Fibroblast of upper back skin (primary cell): ENCODE measurements at places on chromosomes 2 and 18.

GRCh38 chr2:36322108-36322507, 33.5 kb upstream of the CRIM1 start:
- DNase-seq, result peak; percentile 67

- no peak for DNase-seq
These were observed 16.3 kb downstream of the CAPG start for GRCh38 chr2:85393836-85394235.

DNA sequence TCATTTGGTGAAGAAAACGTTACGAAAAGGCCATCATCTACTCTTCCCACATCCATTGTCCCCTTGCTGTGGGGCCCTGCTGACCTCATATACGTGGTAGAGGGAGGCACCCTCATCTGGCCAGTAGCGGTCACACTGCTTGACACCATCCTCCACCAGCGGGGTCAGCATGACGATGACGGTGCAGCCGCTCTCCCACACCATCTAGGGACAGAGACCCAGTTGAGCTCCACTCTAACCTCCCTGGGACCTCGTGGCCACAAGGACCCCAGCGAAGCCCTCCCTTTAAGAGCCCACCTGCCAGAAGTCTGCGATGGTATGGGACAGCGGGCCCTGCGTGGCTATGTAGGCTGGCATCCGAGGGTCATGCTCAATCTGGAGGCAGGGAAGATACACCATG, 13.1 kb downstream of the PTPRN start:
- DNase-seq, result no peak

DNA sequence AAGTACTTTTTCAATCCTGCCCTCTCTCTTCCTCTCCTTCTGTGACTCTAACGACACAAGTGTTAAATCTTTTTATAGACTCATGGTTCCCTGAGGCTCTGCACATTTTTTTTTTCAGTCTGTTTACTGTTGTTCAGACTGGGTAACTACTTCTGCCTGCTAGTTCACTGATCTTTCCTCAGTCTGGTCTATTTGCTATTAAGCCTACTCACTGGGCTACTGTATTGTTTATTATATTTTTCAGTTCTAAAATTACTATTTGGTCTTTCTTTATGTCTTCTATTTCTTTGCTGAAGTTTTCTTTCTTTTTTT, 21.3 kb downstream of the PPP3R1 start:
- DNase-seq, result no peak

DNA sequence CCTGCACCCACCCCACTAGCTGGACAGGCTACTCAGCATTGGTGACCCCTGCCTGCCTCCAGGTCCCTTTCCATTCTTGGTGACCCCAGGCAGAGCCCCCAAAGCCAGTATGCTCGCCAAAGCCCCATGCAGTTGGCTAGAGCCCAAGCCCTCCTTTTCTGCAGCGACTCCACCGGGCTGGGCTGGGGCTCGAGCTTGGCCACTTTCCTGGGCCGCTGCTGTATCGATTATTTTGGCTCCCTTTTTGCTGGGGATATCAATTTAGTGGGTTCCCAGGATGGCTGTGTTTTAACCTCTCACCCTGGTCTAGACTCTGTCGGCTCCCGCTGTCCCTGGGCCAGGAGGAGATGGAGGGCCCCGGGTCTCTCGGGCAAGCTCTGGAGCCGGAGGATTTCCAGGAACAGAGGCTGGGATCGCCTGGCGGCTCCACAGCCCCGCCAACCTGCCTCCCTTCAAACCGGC, 76.0 kb downstream of the SMAD7 start:
- no peak for DNase-seq

DNA sequence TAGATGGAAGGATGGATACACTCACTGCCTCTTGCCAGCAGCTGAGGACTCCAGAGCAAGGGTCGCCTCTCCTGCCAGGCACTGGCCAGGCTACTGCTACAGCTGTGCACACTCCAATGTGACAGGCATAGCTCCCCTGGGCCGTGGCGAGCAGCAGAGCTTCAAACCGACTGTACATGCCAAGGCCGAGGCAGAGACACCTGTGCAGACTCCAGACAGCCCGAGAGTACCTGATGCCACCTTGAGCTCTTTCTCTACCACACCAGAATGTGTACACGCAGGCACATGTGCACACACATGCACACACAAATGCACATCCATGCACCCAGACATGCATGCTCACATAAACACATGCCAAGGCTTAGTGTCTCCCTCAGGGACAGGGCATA, 508.3 kb upstream of the MYT1L start:
- DNase-seq, result no peak

- DNase-seq, result peak; percentile 70
These were observed 354.9 kb downstream of the PTPRM start for GRCh38 chr18:7921938-7922587.

DNA sequence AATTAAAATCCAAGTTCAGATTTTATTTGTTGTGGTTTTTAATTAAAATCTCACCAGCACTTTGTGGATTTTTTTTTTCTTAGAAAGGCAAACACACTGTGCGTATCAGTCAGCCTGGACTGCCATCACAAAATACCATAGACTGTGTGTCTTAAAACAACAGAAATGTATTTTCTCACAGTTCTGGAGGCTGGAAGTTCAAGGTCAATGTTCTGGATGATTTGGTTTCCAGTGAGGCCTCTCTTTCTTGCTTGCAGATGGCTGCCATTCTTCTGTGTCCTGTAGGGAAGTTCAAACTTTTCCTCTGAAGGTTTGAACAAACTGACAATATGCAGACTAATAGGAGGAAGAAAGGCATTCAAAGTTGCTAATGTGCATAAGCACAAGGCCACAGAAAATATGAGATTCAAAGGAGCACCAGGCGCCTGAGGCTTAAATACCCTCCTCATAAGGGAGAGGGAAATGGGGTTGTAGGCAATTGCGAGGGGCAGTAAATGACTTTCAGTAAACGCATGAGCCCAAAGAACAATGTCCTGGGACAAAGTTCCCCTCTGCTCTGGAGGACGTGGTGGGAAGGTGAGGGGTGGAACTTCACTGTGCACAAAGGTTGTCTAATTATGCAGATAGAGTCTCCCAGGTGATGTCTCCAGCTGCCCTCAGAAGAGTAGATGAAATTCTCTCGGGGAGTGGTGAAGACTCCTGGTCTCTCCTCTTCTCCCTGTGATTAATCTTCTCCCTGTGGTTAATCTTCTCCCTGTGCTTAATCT, 26.5 kb upstream of the KCNF1 start:
- DNase-seq, result no peak

GRCh38 chr2:111660811-111661210, 223.2 kb downstream of the ANAPC1 start:
- no peak for DNase-seq

GRCh38 chr2:189545418-189545817, 35.2 kb downstream of the SLC40A1 start:
- DNase-seq, result no peak

GRCh38 chr2:236982693-236983455, 102.8 kb upstream of the COPS8 start:
- DNase-seq, result no peak

DNA sequence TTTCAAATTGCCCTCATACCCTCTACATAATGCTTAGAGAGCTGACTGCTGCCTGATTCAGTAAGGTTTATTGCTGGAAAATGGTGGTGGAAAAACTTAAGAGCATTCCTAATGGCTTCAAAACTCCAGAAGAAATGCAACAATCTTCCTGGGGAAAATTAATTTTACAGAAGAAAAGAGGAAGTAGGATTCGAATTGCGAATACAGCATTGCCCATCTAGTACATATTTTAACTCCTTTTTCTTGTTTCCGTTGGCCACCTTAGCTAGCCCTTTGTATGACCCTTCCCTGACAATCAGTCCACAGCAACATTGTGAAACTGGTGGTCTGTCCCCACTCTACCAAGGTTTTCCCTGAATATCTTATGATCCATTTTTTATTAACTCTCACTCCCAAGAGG, 224.7 kb downstream of the MTX2 start:
- no peak for DNase-seq

DNA sequence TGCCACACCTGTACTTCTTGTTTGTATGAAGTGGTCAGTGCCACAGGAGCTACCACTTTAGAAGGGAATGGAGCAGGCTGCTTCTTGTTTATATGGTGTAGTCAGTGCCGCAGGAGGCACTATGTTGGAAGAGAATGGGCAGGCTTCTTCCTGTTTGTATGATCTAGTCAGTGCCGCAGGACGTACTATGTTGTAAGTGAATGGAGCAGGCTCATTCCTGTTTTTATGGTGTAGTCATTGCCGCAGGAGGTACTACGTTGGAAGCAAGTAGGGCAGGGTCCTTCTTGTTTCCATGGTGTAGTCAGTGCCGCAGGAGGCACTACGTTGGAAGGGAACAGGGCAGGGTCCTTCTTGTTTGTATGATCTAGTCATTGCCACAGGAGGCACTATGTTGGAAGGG, 27.3 kb downstream of the TPO start:
- no peak for DNase-seq

GRCh38 chr2:217370391-217370790, 510.5 kb upstream of the TNP1 start:
- peak; percentile 95 for DNase-seq

GRCh38 chr2:84293791-84294380, 165.2 kb downstream of the SUCLG1 start:
- DNase-seq, result no peak
